ENCODE measurements at places on chromosomes 1 and 21.

DNA sequence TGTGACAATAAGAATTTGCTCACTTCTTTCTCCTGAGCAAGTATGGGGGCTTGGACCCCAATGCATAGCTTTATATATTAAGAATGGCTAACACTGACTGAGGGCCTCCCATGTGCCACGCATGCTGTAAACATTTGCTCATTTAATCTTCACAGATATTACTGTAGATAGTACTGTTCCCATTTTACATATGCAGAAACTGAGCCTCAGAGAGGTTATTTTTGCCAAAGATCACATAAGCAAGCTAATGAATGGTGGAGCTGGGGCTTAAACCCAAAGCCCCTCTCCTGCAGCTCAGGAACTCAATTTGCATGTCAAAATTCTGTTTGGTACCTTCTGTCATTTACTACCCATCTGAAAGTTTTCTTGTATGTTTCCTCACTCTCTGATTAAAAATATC is 163.5 kb upstream of the NFIA start:
- no peak for DNase-seq

GRCh38 chr1:242586360-242586680 is 61.8 kb upstream of the PLD5 start:
- no peak for DNase-seq

GRCh38 chr1:161706482-161707347 is at the start of gene FCRLA:
FCRLA (plus strand) TSS chr1:161707229; CDS start chr1:161707265, 36 bp downstream.
- DNase-seq = no peak

- DNase-seq = no peak
Measured at GRCh38 chr1:115364046-115364779, 26.2 kb upstream of the NGF start.

GRCh38 chr1:2882966-2883696 is 81.6 kb upstream of the TTC34 start:
- DNase-seq = no peak

DNA sequence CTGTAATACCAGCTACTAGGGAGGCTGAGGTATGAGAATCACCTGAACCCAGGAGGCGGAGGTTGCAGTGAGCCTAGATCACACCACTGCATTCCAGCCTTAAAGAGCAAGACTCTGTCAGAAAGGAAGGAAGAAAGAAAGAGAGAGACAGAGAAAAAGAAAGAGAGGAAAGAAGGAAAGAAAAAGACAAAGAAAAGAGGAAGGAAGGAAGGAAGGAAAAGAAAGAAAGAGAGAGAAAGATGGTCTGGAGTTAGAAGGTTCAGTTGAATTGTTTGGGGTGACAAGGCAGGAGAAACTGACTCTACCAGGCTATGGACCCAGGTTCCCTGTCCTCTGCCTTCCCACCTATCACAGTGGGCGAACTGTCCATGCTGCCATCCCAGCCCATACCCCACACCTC is 27.4 kb upstream of the PIK3CD start:
- no peak for DNase-seq

DNA sequence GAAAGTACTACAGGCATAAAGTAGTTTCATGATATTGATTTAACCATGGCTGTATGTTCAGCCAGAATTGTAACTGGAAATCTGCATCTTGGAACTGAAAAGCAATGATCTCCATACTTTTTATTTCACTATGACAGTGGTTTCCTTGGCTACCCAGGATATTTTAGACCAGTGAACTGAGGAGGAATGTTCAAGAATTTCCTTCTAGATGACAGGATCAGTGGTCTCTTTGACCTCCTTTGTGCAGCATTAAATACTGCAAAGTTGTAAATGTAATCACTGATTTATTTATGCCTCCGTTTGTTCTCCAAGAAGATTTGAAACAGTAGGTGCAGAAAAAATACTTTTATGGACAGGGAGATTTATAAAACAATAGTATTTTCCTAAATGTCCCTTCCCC is 39.5 kb downstream of the VPS13D start:
- no peak for DNase-seq

- no peak for DNase-seq
Measured at GRCh38 chr1:147837964-147838292, 64.7 kb upstream of the GJA8 start.

GRCh38 chr1:218403300-218403699 is 58.2 kb downstream of the TGFB2 start:
- no peak for DNase-seq

- DNase-seq = no peak
Measured at GRCh38 chr1:13829152-13829769, 129.3 kb downstream of the PRDM2 start.

DNA sequence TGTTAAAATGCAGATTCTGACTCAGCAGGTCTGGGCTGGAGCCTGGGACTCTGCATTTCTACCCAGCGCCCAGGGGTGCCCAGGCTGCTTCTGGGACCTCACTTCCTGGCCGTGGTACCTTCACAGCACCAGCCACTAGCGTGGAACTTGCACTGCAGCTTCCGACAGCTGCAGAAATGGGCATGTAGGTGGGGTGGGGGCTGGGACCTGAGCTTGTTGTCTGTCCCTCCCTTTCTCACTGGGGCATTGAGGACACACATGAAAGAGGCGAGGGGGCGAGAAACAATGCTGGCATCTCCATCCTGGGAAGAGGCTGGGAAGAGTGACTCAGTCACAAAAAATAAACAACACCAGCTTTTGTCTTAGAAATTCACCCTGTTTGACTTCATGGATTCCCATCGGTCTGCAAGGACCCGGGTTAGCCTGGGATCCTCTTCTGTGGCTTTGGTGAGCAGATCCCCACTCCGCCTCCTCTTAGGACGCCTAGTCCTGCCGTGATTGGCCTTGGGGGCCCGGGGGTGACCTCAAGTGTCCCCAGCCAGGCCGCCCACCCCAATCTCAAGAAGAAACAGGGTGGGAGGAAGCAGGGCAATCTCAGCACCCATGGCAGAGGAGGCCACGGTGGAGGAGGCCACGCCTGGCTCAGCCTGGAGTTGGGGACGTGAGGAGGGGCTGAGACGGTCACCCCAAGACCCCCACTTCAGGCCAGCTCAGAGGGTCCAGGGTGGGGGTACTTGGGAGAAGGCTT is 29.9 kb upstream of the POFUT2 start:
- no peak for DNase-seq

- DNase-seq = no peak
Measured at GRCh38 chr21:43345746-43346409, 81.1 kb downstream of the SIK1 start.

DNA sequence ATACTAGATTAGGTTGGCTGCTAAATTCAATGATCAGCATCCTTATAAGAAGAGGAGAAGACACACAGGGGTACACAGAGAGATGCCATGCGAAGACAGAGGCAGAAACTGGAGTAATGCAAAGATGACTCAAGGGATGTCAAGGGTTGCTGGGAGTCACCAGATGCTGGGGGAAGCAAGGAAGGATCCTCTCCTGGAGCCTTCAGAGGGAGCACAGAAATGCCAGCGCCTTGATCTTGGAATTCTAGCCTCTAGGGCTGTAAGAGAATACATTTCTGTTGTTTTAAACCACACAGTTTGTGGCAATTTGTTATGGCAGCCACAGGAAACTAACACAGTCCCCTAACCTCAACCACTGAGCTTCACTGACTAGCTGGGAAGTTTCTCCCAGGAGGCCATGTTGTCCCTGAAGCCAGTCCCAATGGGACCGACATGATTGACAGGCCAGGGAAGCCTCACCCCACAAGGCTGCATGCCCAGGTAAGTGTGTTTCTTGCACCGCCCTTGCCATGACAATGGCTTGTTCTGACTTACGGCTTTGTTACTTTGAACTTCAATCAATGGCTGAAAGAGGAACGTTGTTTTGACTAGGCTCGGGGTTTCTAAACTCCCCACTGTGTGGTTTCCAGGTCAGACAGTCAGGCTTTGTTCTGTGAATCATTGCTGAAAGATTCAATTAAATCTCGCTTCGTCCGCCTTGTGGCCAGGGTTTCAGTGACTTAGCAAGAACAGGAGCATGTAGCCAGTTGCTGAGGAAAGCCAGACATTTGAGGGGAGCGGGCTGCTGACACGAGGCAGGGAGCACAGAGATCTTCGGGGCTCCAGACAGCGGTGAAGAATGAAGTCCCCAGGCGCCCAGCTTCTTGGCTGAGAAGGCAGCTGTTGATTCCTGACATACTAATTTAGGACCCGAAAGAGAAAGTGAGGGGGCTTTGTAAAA is 62.3 kb downstream of the RUNX1 start:
- no peak for DNase-seq

- DNase-seq = no peak
Measured at GRCh38 chr1:115330480-115331013, 7.5 kb downstream of the NGF start.

GRCh38 chr21:38392661-38393060 is 105.6 kb downstream of the ERG start:
- DNase-seq = no peak

GRCh38 chr1:63918418-63918945 is 144.7 kb downstream of the ROR1 start:
- no peak for DNase-seq

- no peak for DNase-seq
Measured at GRCh38 chr1:234851450-234852438, 241.8 kb upstream of the IRF2BP2 start.

DNA sequence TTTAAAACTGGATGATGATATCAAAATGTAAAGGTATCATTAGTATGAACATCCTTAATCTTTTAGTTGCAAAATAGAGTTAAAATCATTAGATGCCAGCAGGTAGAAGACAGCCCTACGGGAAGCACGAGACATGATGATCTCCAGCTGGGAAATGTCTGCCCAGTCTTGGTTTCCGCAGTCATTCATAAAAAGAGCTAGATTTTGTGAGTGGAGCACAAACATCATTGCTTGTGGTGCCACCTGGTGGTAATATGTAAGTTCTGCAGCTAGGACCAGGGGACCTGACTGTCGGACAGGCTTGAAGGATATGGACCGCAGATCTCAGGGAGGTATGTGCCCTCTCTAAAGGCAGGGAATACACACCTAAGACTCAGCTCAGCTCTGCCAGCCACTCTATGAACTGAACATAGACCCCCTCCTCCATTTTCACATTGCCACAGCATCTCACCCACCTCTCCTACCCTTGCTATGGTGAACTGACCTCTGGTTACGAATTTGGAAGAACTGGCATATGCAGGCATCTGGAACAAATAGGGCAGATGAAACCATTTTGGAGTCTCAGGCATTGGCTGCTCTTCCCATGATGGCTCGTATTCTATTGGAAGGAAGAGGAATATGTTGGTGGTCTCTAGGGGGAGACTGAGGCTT is 9.2 kb downstream of the FCMR start:
- peak; percentile 13 for DNase-seq

DNA sequence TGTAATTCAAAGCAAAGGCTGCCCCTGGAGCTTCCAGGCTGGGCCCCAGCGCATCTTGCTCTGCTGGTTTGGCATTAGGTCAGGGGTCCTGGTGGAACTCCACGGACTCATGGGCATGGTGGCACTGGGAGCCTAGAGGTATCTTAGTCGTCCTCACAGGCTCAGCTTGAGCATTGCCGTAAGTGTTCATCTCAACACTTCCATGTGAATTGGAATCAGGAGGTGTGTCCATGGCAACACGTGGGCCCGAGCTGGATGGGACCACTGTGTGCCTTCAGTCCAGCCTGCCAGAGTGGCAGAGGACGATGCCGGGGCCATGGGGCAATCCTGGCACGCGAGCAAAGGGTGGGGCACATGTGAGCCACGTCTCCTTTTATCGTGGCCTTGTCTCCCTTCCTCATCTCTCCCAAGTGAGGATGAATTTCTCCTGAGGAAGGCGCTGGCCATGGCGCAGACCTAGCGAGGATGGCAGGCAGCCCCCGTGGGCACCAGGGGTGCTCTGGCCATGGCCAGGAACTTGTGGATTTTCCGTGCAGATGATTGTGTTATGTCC is 47.0 kb downstream of the AGPAT3 start:
- no peak for DNase-seq

- DNase-seq = no peak
Measured at GRCh38 chr1:45493116-45493697, 2.2 kb upstream of the TESK2 start.

- DNase-seq = no peak
Measured at GRCh38 chr1:219726480-219727272, 113.8 kb upstream of the ZC3H11B start.

DNA sequence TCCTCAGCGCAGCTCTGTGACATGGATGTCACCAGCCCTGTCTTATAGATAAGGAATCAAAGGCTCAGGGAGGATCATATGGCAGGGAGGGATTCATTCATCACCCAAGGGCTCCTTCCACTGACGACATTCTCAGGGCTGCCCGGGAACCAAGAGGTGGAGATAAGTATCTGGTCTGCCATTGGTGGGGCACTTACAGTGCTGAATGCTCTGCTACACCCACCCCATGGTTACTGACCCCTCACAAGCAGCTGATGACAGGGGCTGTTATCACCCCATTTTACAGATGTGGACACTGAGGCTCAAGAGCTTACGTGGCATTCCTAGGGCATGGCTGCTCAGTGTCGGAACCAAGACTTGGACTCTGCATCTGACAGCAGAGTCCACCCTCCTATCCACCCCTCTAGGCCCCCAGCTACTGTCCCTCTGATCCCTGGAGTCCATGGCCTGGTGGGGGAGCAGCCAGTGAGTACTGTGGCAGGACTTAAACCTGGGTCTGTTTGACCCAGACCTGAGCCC is 155.1 kb downstream of the PTPRU start:
- DNase-seq = no peak

DNA sequence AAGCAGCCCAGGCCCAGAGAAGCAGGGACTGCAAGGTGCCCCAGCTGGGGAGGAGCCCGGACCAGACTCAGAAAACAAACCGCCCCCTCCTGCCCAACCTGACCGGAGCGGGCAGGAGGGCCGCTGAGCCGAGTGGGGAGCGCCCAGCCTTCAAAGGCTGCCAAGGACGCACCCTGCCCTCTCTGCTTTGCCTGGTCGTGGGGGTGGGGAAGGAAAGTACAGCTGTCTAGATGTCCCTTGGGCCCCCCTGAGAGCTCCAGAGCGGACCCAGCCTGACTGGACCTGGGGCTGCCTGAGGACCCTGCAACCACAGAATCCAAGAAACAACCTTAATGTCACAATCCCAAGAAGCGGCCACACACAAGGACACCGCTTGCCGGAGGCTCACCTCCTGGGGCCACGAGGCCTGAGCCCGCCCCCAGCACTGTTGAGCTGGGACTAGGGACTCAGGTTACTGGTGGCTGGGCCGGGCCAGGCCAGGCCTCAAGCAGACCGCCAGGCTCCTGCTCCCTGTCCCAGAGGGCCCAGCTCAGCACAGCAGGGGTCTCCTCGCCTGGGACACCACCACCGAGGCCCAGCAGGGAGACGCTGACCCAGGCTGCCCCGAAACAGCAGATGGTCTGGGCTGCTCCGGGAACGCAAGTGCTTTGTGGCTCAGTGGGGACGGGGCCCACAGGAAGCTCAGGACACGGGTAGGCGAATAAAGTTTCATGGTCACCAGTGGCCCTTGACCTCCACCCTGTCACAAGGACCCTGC is 1.4 kb downstream of the DVL1 start:
- no peak for DNase-seq

- no peak for DNase-seq
Measured at GRCh38 chr21:16241016-16241415, 511.2 kb downstream of the USP25 start.

All from esophagus squamous epithelium (tissue), 5 donors.